ENCODE measurements at places on chromosomes 16 and 17. TPM values are rescaled to one million over a fixed set of nuclear protein-coding genes. Genes with fewer than 3 reads are reported as not detected.
A peak's percentile ranks its signal among the peaks of the same experiment; 100 is the strongest.

DNA sequence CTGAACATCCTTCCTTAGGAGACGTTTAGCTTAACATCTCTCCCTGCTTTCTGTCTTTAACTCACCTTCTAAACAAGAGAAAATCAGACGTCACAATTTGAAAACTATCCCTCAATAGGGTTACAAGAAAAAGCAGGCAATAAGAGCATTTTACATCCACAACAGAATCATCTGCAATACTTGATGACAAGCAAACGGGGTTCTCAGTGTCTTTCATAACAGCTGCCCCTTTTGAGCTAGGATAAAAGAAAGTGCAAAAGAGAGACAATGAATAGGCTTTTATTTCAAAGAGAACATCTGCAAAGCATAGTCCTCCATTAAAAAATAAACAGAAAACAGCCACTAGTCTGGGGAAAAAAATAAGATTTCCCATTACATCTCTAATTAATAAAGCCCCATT lies 13.2 kb downstream of the XYLT1 start:
- DNase-seq, result no peak

GRCh38 chr16:87412371-87412995 lies 20.3 kb downstream of the MAP1LC3B start:
- no peak for DNase-seq

DNA sequence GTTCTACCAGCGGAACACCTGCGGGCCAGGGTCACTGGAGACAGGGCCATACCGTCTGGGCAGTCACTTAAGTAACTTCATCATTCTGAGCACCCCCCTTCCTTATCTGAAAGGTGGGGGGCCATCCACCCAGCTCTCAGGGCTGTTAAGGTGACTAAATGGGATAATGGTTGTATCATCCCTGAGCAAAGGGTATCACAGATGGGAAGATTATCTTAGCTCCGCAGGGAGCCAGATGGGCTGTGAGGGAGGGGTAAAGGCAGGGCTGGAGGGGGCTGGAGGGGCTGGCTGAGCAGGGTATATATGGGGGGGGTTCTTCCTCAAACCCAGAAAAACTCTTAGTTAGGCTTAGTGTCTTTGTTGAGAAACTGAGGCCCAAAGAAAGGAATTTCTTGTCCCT lies 2.9 kb upstream of the CACNA1G start:
- no peak for DNase-seq

DNA sequence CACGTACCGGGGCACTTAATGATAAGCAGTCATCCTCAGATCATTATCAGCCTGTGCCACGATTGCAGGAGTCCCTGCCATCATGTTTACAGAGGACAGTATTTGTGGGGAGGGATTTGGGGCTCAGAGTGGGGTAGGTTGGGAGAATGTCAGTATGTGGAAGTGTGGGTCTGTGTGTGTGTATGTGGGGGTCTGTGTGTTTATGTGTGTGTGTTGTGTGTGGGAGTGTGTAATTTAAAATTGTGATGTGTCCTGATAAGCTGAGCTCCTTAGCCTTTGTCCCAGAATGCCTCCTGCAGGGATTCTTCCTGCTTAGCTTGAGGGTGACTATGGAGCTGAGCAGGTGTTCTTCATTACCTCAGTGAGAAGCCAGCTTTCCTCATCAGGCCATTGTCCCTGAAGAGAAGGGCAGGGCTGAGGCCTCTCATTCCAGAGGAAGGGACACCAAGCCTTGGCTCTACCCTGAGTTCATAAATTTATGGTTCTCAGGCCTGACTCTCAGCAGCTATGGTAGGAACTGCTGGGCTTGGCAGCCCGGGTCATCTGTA lies 13.5 kb upstream of the EFCAB13 start:
- DNase-seq, result no peak

GRCh38 chr17:48575673-48576478 lies 2.3 kb downstream of the HOXB4 start:
- no peak for DNase-seq

GRCh38 chr17:46958041-46958591 lies 20.9 kb downstream of the RPRML start:
- no peak for DNase-seq

GRCh38 chr16:88004391-88004790 lies 53.2 kb downstream of the BANP start:
- no peak for DNase-seq

- DNase-seq, result no peak
These were observed 244.7 kb downstream of the RBFOX3 start for GRCh38 chr17:79365836-79366770.

- no peak for DNase-seq
These were observed 7.2 kb upstream of the CD68 start for GRCh38 chr17:7572338-7572587.

DNA sequence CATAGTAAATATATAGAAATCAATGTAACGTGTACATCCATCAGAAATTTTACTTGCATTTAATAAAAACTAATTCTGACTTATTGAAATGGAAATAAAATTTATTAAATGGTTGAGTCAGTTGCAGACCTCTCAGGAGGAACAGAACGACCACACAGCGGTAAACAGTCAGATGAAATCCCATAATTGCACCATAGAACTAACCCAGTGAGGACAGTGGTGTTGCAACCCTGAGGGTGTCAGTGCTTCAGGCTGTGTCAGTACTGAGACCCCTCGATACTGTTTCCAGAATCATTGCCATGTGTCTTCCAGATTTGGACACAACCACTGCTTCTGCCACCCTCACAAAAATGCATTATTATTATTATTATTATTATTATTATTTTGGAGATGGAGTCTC lies 29.0 kb upstream of the SSTR2 start:
- DNase-seq, result no peak

- no peak for DNase-seq
These were observed 24.1 kb upstream of the CDH5 start for GRCh38 chr16:66342294-66342900.

GRCh38 chr17:61597607-61598006 lies 6.6 kb upstream of the NACA2 start:
- DNase-seq, result no peak

DNA sequence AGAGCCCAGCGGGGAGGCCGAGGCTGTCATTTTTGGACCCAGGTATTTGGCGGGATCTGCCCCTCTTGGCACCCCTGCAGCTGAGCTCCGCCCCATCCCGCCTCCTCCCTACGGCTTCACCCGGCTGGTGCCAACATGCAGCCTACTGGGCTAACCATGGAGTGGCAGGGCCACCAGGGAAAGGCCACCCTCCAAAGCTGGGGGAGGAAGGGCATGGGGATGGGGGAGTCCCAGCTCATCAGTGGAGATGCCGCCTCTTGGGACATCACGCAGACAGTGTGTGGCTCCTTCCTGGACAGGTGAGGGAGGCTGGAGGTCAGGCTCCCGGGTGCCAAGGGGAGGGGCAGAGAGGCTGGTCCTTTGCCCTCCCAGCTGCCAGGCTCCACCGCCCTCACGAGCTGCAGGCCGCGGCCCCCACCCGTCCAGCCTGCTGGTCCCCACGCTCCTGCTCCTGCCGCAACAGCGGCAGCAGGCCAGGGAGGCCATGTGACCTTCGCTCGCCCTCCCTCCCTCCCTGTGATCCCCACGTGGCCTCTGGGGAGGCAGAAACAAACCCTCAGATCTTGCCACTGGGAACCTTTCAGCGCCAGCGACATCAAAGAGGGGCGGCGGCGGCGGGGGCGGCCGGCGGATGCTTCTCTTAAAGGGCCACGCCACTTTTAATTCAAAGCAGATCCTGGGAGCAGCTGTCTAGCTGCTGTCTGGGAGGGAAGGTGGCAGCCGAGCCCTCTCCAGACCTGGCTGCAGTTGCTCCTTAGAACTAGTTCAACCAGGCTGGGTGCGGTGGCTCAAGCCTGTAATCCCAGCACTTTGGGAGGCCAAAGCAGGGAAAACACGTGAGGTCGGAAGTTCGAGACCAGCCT lies 6.8 kb upstream of the NOTUM start:
- peak; percentile 89 for DNase-seq

DNA sequence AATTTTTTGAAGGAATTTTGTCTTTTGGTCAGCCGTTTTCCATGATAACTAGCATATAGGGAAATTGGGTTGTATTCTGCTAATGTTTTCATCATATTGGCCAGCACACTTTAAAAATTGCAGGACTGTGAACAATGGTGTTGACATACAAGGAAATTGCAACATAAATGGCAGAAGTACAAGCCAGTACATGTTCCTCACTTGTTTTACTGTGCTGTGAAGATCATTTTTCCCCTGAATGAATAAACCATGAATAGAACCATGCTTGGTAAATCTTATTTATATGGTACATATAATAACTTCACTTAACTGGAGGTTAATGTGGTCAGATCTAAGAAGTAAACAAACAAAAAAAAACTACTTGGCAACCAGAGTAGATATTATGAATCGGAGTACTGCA lies 22.8 kb downstream of the OMG start:
- DNase-seq, result no peak

GRCh38 chr17:66775271-66775670 lies 59.6 kb upstream of the CACNG5 start:
- DNase-seq, result no peak

DNA sequence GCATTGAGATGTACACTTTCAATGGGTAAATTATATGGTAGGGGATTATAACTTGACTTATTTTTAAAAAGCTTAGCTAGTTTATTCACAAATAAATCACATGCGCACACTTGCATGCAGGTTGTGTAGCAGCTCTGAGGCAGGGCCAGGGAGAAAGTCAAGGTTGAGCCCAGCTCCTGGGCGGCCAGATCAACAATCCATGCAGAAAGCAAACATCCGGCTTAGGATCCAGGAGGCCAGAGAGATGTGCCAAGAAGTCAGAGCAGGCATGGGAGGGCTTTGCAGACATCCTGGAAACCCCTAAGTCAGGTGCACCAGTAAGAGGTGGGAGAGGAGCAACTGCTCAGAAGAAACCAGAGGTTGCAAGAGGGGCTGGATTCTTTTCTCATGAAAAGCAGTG lies 186.5 kb downstream of the AXIN2 start:
- no peak for DNase-seq

DNA sequence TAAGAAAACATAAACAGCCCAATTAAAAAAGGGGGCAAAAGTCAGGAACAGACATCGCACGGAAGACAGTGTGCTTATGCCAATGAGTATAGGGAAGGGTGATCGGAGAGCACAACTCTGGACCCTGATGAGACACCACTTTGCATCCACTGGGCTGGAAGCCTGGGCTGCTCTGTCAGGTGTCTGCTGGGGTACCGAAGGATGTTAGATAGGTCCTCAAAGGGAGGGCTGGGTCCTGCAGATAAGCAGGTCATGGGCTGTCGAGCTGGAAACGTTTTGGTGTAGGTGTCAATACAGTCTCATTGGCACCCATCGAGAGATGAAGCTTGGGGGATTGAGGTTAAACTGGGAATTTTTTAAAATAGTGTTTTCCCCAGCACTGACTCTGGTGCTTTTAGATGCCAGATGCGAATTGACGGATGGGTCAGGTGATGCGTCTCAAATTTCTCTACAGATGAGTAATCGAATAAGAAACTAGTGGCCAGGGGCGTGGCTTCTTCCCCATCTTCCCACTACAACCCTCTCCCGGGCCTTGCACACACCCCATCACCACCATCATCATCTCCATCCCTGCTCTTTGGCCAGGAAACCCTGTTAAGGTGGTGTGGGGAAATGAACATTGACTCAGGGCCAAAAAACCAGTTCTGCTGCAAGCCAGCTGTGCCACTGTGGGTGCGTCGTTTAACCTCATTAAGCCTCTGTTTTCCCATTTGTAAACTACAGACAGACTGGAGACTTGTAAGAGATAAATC lies 47.8 kb upstream of the IRF8 start:
- no peak for DNase-seq

GRCh38 chr16:66928702-66929388 lies 3.5 kb upstream of the RRAD start:
- DNase-seq, result no peak

DNA sequence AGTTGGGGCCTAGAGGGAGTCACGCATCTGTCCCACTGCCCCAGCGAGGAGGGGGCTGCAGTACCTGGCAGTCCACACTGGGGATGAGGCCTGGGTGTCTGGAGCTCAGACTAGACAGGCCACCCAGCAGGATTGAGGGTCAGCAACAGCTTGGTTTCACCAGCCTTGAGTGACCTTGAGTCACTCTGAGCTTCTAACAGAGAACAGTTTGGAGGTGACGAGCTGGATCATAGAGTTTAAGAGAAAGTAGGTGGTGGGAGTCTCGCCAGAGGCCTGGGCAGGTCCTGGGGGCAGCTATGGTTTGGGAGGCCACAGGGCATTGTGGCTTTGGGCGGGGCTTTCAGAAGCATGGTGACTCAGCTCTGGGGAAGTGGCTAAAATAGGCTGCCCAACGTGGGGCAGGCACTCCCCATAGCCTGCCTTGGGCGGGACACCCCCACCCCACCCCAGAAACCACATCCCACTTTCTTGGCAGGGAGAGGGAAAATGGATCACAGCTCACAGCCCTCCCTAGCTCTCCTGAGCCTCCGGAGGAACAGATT lies 20.5 kb downstream of the CDC42EP4 start:
- no peak for DNase-seq

GRCh38 chr16:56277075-56277474 lies 85.8 kb downstream of the GNAO1 start:
- DNase-seq, result no peak

DNA sequence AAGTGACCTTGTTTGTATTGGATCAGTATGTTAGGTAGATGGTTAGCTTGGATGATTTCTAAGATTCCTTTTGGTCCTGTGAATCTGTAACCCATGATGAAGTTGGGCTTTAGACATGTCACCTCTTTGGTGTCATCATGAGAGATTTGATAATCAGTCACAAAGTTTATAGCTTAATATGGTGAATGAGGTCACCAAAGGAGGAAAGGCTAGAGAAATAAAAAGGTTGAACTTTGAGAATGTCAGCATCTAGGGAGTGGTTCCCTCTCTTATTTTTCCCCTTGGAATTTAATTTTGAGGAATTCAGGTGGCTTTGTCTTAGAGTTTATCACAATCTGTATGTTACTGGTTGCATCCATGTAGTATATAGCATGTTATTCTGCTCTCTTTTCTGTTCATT lies 45.3 kb downstream of the NLK start:
- DNase-seq, result no peak

- no peak for DNase-seq
These were observed 64.7 kb upstream of the SLC12A3 start for GRCh38 chr16:56800355-56800754.

DNA sequence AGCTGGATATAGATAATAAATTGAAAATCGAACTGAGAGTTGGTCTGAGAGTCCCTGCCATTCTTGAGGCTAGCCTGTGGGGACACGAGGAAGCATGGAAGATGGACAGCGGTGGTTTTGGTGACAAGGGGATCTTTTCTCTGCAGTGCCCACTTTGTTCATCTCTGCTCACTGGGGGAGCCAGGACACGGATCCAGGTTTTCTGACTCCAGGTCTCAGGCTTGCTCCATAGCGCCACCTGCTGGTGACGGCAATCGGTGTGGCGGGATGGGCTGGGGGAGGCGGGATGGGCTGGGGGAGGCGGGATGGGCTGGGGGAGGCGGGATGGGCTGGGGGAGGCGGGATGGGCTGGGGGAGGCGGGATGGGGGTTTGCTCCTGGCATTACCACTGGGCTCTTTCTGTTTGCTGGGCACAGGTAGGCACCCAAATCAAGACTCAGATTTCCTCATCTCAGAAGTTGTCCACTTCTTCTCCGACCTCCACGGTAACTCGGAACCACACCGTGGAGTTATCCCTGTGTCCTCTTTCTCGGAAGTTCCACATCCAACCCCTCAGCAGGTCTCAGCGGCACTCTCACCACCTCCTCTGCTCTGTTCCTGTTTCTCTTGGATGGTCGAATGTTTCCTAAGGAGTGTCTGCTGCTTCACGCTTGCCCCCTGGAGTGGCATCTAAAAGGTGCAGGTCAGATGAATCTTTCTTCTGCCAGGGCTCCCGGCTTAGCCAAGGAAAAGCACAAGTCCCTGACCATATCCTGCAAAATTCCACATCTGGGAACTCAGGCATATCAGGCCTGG lies 142.4 kb downstream of the CYLD start:
- DNase-seq, result no peak

RRAD gene
- total RNA-seq, result 0.38 TPM

FNDC8 gene
- not detected for total RNA-seq

KLHL10 gene
- not detected for total RNA-seq

Data from activated T-cell treated with anti-CD3 and anti-CD28 coated beads, Interleukin-2, amount 50 U/mL, for 4 hours (primary cell).